AG08395 (cell line): ENCODE measurements at places on chromosomes 7 and 10.

GRCh38 chr7:44618753-44619152 lies 12.3 kb downstream of the OGDH start:
- DNase-seq: no peak

GRCh38 chr10:78465431-78465830 lies 431.8 kb downstream of the RPS24 start:
- no peak for DNase-seq

DNA sequence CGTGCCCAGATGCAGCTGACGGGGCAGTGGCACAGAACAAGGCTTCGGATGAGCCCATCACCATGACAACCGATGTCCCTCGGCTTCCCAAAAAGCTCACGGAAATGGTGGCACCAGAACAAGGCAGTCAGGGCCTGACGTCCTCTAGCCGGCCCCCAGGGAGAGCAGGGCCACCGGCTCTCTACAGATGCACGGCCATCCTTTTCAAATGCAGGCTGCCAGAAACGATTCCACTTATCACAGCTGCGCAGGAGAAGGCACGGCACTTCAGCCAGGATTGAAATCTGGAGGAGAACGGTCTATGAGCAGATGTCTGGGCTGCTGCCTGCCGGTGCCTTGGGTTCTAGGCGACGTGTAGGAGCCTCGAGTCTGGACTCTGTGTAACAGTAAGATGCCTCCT lies 223.8 kb downstream of the ZMYND11 start:
- DNase-seq: no peak

- DNase-seq: no peak
Observed at GRCh38 chr7:44153948-44154335, 12.8 kb upstream of the MYL7 start.
